Foreskin keratinocyte (primary cell): ENCODE measurements at places on chromosomes 11 and 22. TPM values are rescaled to one million over a fixed set of nuclear protein-coding genes. Genes with fewer than 3 reads are reported as not detected.

Gene TMEM151A
- 0.02 and 0.04 TPM in 2 replicates for polyA plus RNA-seq

Gene APOL3
- polyA plus RNA-seq = 0.25 and 0.54 TPM in 2 replicates

Gene OR52I1
- polyA plus RNA-seq = not detected in 2 replicates

Gene C11orf42
- not detected in 2 replicates for polyA plus RNA-seq

Gene RAC2
- 116 and 117 TPM in 2 replicates for polyA plus RNA-seq

Gene DDI1
- not detected in 2 replicates for polyA plus RNA-seq

Gene FGF4
- polyA plus RNA-seq = not detected in 2 replicates

Gene TTC36
- polyA plus RNA-seq = not detected in 2 replicates

Gene FGF19
- polyA plus RNA-seq = 0.24 TPM in 1 of 2 replicates, not detected in the other

- DNase-seq = peak; percentile 44
Measured at GRCh38 chr11:12963792-12964536, 45.2 kb upstream of the RASSF10 start.

GRCh38 chr22:33875316-33875715 is 45.0 kb downstream of the LARGE1 start:
- no peak for DNase-seq

- DNase-seq = no peak
Measured at GRCh38 chr11:17934194-17934593, 78.7 kb downstream of the SERGEF start.

- no peak for DNase-seq
Measured at GRCh38 chr22:36702842-36703215, 723 bp downstream of the CACNG2 start.

GRCh38 chr22:49327411-49328117 is 500.1 kb downstream of the BRD1 start:
- no peak for DNase-seq

GRCh38 chr11:134037046-134037908 is 31.6 kb upstream of the JAM3 start:
- no peak for DNase-seq

DNA sequence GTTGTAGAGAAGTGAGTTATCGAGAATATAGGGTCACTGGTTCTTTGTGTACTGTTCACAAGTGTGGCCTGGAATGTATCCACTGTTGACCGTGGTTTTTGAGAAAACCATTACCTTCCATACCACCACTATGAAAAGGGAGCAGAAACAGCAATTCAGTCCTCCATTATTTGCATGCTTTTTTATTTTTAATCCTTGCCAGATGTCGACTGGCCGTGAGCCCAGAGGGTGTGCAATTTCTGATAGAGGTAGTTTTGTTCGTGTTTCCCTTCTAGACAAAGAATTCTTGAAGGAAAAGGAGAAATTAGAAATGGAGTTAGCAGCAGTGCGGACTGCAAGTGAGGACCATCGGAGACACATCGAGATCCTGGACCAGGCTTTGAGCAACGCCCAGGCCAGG is 81.7 kb downstream of the AMOTL1 start:
- DNase-seq = no peak

- peak; percentile 52 for DNase-seq
Measured at GRCh38 chr11:58075781-58076180, 45.0 kb downstream of the OR6Q1 start.

DNA sequence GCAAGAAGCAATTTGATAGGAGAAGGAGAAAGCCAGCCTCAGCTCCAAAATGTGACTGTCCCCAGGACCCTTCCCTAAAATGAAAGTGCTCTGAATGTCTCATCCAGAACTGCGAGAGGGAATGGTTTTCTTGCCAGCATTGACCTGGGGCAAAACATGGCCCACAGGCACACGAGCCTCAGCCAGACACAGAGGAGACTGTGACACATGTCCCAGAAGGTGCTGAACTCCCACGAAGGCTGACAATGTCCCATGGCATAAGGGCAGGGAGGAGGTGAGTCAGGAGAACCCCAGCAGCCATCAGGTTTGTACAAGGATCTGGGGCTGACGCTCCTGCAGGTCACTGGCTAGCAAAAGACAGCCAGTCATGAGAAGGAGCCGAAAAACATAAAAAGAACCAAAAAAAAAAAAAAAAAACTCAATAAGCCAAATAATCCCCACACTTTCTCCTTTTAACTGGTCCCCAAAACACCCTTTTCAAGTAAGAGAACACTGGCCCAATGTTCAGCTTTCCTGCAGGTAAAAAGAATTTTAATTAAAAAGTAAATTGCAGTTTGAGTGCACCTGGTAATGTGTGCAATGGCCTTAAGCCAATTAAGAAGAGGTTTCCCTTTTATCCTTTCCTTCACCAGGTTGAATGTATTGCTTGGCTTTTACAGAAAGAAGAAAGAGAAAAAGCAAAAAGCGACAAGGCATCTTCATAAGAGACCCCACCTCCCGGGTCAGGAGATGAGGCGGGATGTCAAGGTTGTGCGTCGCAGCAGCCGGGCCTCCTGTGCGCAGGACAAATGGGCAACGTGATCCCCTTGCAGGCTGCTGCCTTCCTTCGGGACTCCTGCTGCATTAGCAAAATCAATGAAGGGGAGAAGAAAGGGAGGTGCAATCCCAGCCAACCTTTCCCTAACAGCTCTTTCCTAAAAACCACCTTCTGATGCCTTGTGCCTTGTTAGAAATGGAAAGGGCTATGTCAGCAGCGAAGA is 43.6 kb downstream of the GALNT18 start:
- no peak for DNase-seq

- no peak for DNase-seq
Measured at GRCh38 chr11:19646921-19647320, 65.7 kb upstream of the NAV2 start.

DNA sequence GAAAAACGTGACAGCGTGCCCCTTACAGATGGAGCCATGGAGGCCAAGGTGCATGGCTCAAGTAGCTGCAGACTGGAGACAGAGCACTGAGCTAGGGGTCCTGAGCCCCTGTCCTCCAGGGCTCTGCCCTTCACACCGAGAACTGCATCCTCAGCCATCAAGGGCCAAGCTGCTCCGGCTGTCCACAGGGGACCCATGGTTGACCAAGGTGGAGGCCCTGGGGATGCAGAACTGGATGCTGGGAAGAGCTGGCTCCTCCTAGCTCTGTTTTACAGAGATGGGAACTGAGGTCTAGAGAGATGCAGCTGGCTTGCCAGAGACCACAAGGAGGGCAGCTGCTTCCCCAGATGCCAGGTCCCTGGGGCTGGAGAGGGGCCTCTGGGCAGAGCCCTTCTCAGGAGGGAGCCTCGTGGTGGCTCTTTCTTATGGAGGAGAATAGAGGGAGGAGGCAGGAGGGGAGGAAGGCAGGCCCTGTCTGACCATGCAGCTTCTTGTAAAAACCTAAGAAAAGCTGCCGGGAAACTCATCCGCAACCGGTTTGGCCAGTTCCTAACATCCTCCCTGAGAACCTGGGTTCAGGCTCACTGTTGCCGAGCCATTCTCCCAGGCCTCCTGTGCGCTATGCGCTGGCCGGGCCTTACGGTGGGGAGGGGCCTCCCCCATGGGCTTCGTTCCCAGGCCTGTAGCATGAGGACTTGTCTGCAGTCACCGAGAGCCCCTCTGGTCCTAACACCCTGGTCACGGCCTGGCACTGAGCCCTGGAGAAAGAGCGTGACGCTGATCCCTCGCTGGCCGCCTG is 80.6 kb downstream of the WNT7B start:
- peak; percentile 78 for DNase-seq

DNA sequence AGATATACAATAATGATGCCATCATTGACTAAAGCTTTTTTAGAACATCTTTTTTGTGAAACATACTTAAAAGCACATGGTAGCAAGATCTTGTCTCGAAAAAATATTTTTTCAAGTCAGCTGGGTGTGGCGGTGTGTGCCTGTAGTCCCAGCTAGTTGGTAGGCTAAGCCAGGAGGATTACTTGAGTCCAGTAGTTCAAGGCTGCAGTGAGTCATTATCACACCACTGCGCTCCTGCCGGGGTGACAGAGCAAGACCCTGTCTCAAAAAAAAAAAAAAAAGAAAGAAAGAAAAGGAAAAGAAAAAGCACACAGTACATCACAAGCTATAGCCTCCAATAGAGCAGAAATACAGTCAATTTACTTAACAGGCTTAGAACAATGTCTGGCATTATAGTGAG is 37.0 kb downstream of the ENTHD1 start:
- DNase-seq = no peak

- DNase-seq = no peak
Measured at GRCh38 chr22:29979777-29980321, 96.9 kb downstream of the MTMR3 start.
